ENCODE measurements at places on chromosomes 1 and 21.

GRCh38 chr1:6239950-6240768 is 3.8 kb upstream of the HES3 start:
- peak; percentile 56 for DNase-seq

- no peak for DNase-seq
Measured at GRCh38 chr1:193905288-193906085, 719.1 kb upstream of the B3GALT2 start.

DNA sequence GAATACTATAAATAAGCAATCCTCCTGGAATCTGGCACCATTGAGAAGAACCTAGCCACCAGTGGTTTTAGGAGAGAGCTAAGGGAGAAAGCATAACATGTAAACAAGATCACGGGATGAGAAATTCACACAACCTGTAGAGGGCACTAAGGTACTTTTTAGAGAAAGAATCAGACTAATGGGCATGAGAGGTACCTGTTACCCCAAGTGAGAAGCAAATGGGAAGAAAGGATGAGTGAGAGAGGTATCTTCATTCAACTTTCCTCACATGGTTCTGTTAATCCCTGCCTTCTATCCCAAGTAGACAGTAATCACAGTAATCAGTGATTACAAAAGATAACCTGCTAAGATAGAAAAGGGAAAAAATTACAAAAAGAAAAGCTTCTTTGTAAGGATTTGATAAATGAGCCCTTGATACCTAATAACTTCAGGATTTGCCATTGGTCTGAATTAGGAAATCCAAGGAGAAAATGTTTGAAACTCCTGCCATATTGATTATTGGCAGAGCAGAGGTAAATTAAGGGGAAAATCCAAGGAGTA is 251.1 kb upstream of the ADGRL2 start:
- no peak for DNase-seq

DNA sequence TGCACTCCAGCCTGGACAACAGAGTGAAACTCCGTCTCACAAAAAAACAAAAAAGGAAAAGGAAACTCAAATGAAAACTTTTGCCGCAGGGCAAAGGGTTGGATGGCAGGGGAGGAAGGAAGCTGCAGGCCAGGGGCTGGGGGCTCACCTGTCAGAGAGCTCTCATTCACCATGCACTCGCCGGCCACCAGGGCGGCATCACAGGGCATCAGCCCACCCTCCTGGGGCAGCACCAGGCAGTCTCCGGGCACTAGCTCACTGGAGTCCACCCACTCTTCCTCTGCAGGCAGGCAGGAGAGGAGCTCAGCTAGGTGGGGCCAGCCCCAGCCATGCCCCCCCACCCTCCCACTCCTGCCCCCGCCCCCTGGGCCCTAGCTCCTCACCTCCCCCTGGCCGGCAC is 11.9 kb downstream of the ATP13A2 start:
- no peak for DNase-seq

Measured in DMS79 treated with DMSO at 0.1 percent for 48 hours (cell line).